ENCODE measurements at places on chromosomes 16 and 17.

GRCh38 chr16:25011891-25012514, 3.2 kb downstream of the ARHGAP17 start:
- no peak for DNase-seq

GRCh38 chr16:49409121-49409520, 35.5 kb downstream of the C16orf78 start:
- no peak for DNase-seq

DNA sequence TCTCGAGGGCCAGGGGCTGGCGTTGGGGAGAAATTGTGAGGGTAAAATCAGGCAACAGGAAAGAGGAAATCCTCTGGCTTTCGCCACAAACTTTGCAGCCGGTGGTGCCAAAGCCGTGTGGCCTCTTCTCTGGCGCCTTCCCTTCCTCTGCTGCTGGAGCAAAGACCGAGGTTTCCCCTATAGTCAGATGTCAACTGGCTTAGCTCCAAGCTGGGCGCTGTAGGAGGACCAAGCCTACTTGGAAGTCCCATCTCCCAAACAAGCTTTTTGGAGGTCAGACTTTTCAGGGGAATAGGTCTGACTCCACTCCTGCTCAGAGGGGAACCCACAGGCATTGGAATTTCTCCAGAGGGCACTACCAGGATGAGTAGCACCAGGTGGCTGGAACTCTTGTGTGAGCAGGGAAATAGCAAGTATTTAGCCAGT, 5.0 kb downstream of the IGFBP4 start:
- DNase-seq = peak; percentile 24

DNA sequence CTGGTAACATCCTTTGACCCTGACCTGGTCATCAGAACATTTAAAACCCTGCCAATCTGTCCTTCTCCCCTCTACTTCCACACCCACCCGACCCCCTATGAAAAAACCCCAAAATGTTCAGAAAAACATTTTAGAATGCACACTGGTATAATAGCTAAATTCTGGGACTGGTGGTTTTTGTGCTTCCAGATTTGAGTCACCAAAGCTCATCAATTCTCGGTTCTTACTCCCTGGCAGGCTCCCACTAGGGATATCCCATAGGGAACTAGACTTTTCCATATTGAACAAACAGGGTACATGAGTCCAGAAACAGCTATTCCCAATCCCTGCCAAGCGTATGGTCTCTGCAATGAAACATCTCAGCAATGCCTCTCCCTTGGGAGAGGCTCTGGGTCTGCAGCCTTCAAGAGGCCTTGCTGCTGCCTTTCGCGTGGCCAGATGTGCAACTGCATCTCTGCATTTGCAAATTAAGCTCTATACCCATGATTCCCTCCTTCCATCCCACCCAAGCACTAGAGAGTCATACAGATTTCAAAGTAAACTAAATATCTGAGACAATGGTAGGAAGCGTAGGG, 67.7 kb downstream of the SMG6 start:
- no peak for DNase-seq

GRCh38 chr16:87085441-87085840, 231.8 kb downstream of the C16orf95 start:
- no peak for DNase-seq

DNA sequence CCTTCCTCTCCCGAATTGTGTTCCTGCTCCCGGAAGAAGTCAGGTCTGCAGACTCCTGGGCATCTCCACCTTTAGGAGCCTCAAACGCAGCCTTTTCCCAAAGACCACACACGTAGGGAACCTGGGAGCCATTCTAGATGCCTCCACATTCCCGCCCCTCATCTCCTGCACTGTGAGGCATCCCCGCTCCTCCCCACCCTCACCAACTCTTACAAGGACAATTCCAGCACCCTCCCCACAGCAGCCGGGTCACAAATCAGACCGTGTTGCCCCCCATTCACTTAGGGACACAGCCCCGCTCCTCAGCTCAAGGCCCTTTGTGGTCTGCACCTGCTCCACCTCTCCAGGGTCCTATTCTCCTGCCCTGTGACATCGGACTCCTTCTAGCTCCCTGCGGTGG, 49.6 kb downstream of the ABR start:
- no peak for DNase-seq

DNA sequence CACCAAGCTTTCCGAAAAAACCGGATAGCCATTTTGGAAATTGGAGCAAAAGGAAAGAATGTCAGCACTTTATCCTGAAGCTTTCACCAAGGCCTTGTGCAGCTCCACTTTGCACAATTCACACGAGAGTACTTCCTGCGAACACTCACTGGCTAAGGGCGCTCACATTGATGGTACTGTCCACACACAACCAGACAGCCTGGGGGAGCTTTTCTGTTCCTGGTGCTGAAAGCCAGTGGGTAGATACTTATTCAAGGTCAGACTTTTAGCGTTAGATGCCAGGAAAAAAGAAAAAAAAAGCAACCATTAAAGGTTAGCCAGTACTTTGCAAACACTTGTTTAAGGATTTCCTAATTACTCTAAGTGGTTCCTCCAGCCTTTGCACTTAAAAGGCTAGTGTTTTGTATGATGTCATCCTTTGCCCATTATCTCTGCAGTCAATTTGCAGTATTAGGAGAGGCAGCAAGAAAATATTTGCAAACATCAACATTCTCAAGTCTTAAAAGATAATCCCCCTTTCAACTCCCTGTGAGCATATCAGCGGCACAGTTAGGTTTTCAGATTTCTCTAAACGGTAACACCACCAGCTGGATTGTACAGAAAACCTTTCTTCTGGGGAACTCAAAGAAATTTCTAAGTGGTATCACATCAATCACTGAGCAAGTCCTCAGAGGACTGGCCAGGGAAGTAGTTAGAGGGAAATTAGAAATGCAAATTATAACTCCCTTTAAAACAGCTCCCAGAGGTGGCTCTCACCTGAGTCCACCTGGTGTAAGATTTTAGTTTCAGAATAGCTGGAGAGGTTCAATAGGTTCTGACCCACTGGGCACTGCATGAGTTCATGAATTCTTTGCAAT, 243.4 kb upstream of the IRX5 start:
- DNase-seq = no peak

GRCh38 chr17:75793460-75793859, 8.9 kb downstream of the UNK start:
- no peak for DNase-seq

GRCh38 chr17:42023524-42024349, 3.8 kb downstream of the NKIRAS2 start:
- no peak for DNase-seq

DNA sequence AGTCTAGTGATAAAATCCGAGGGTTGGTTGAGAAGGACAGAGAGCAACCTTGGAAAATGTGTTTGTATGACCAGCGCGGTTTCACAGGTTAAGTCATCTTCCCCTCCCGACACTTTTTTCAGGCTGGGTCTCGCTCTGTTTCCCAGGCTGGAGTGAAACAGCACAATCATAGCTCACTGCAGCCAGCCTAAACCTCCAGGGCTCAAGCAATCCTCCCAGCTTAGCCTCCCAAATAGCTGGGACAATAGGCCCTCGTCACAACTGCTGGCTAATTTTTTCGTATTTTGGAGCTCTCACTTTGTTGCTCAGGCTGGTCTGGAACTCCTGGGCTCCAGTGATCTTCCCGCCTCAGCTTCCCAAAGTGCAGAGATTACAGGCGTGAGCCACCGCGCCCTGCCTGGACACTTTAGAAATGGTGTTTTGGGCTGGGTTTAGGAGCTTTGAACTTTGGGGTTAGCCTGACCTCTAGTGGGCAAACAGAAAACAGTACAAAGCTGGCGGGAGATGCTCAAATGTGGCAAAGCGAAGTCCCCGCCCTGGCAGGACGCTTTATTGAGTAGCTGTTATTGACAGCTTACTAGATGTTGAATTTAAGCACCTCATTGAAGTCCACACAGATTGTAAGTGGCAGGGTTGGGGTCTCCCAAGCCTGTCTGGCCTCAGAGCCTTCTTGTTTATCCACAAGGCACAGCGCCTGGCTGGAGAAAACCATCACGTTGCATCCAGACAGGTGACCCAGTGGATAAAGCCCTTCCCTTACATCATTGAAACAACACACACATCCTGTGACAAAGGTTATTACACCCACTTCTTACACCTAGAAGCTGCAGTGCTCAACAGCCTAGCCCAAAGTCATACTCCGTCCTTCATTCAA, 34.7 kb upstream of the RBBP6 start:
- peak; percentile 72 for DNase-seq

DNA sequence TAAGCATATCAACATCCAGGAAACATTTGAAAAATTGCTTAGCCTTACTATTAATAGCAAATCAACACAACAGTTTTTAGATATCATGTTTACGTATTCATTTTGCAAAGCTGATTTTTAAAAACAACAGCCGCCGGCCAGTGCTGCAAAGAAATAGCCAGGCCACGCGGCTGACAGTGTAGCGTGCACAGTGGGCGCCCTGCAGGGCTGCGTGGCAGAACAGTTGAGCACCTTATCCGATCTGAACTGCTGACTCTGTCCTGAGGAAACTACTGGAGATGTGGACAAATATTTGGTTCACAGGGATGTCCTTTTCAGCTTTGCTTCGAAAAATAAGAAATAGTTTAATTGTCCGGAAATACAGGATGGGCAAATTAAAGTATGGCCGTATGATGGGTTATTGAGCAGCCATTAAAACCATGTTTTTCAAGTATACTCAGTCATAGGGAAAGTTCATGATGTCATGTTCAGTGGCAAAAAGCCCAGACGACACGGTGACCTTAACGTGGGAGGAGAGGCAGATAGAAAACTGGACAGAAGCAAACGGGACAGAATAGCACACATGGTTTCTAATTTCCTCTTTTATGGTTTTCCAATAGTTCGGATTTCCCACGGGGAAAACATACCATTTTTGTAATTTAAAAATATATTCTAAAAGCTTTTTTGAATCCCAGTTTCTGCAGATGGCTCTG, 52.4 kb upstream of the ENDOV start:
- DNase-seq = no peak

DNA sequence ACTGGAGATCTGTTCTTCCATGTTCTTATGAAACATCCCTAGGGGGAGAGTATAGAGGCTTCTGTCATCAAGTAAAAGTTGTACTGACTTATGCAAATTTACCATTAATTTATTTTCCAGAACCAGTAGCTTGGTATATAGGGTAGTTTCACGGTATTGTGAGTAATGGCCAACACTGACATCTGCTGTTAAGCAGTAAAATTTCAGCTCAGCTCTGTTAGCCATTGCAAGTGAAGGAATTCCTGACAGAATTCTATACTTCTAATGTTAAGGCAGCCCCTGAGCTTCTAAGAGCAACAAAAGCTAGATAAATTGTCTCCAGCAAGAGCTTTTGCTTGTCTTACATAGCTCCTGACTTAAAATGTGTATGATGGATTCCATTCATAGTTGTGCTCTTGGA, 613.5 kb upstream of the C16orf82 start:
- no peak for DNase-seq

DNA sequence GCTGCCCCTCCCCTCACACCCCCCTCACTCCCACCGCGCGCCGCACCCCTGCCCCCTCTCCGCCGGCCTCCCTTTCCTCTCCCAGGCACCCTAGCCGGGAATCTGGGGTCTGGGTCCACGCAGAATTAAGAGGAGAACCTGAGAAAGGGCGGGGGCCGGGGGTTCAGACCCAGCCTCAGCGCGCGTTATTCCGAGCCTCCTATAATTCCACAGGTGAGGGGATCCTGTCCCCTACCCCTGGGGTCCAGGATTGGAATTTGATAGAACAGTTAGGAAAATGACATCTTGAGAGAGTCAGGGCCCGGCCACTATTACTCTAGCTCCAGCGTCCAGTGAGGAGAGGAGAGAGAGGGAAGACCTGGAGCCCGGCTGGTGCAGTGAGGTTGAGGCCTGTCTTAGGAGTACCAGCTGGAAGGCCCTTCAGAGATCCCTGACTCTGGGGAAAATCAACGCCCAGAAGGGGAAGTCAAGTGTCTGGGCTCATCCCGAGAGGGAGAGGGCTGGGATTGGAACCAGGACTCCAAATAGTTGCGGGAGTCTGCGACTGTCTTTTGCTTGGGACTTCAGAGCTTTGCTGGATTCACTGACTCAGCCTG, 17.3 kb downstream of the GRB7 start:
- DNase-seq = no peak
